ENCODE measurements at places on chromosomes 5 and 9.

DNA sequence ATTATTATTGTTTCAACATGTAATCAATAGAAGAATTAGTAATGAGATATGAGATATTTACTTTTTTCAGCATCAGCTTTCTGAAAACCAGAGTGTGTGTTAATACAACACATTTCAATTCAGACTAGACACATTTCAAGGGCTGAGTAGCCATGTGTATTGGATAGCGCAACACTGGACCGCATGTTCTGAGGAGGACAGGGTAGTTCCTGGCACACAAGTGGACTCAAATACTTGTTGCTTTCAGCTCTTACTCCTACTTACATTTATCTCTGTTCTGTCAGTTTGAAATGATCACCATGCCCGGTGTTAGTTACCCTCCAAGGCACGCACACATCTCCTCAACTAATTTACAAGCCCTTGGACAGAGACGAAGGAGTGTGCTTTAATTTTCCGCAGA, 126.6 kb downstream of the SLC24A2 start:
- DNase-seq = no peak

DNA sequence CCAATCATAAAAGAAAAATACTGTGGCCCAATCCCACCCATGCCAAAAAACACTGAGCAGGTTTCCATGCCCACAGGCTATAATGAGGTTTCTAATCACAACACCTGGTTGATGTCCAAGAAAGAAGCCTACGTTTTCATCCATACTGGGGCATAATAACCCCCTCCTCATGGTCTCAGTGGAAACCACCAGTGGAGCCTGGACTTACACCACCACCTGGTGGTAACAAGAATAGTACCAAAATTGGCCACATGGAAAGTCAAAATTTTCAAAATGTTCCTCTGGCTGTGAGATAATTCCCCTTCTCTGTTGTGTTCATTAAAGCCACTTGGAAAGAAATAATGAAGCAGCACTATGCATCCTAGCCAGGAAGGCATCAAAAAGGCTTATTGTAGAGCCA, 687.3 kb upstream of the ST8SIA4 start:
- DNase-seq = no peak

- no peak for DNase-seq
Measured at GRCh38 chr9:121266356-121266755, 1.6 kb upstream of the GSN start.

DNA sequence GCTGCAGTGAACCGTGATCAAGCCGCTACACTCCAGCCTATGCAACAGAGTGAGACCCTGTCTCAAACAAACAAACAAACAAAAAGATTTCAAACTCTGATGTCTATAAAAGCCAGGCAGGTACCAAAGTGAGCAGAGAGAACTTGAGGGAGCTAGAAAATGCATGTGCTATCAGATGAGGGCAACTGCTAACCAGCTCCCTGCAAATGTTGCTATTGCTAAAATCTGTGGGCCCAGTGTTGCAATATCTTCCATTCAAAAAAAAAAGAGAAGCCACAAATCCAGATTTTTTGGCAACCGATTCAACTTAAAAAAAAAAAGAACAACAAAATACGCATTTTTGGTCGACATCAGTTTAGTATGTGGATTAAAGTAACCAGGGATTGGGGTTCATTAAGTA, 5.5 kb downstream of the UBE2D2 start:
- DNase-seq = peak; percentile 37

Data from fibroblast of the aortic adventitia (primary cell).